ENCODE measurements at places on chromosomes 1 and 21. TPM values are rescaled to one million over a fixed set of nuclear protein-coding genes. Genes with fewer than 3 reads are reported as not detected.

The AMY1C gene
- 0.07 TPM for total RNA-seq

The DNAJC28 gene
- total RNA-seq, result 1.6 TPM

The ADGRB2 gene
- total RNA-seq, result 0.34 TPM

The IGSF9 gene
- 20.9 TPM for total RNA-seq

The GFI1 gene
- under 0.01 TPM for total RNA-seq

The CCDC27 gene
- not detected for total RNA-seq

The LINGO4 gene
- not detected for total RNA-seq

The PTGS2 gene
- 99.1 TPM for total RNA-seq

The TAS1R1 gene
- total RNA-seq, result not detected

The UQCRHL gene
- total RNA-seq, result 0.68 TPM

The DDAH1 gene
- 3.8 TPM for total RNA-seq

The SPATA1 gene
- 0.14 TPM for total RNA-seq

The LCE3E gene
- 8.5 TPM for total RNA-seq

The NFIA gene
- 10.9 TPM for total RNA-seq

The IFNLR1 gene
- 5.8 TPM for total RNA-seq

The F11R gene
- 292 TPM for total RNA-seq

The SPRR2E gene
- 21.5 TPM for total RNA-seq

The SYCP1 gene
- total RNA-seq, result not detected

The SMYD2 gene
- 54.0 TPM for total RNA-seq

The ATP5PB gene
- total RNA-seq, result 198 TPM

The CHI3L2 gene
- under 0.01 TPM for total RNA-seq

The GNG4 gene
- not detected for total RNA-seq

The NCAM2 gene
- total RNA-seq, result not detected

The CCDC28B gene
- total RNA-seq, result 3.5 TPM

The IL24 gene
- 5.8 TPM for total RNA-seq

The OR14K1 gene
- total RNA-seq, result not detected

The LDLRAD1 gene
- under 0.01 TPM for total RNA-seq

The LCK gene
- total RNA-seq, result under 0.01 TPM

The UBE2U gene
- not detected for total RNA-seq

The VWA5B1 gene
- total RNA-seq, result not detected

The SIPA1L2 gene
- 38.6 TPM for total RNA-seq

The OXCT2 gene
- 1.7 TPM for total RNA-seq

The CFAP141 gene
- not detected for total RNA-seq

Measured in nasal cavity respiratory epithelium epithelial cell of viscerocranial mucosa (primary cell).